8988T (cell line): ENCODE measurements at places on chromosomes 7 and 10.

DNA sequence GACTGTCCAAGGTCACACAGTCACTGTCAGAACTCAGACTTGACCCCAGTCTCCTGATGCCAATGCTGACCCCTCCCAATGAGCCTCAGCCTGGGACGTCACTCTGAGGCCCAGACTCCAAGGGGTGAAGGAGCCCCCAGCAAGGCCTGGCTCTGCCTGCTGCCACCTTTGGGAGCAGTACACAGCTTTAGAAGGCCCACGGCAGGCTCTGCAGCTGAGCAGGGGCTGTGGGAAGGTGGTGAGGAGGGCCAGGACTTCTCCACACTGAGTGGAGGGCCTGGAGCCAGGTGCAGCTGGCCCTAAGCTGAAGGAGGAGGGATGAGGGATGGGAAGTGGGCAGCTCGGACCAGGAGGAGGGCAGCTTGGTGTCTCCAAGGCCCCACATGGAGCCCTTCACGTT, 23.9 kb upstream of the ZMIZ1 start:
- DNase-seq: no peak

GRCh38 chr10:52951824-52952223, 179.2 kb upstream of the MBL2 start:
- no peak for DNase-seq

DNA sequence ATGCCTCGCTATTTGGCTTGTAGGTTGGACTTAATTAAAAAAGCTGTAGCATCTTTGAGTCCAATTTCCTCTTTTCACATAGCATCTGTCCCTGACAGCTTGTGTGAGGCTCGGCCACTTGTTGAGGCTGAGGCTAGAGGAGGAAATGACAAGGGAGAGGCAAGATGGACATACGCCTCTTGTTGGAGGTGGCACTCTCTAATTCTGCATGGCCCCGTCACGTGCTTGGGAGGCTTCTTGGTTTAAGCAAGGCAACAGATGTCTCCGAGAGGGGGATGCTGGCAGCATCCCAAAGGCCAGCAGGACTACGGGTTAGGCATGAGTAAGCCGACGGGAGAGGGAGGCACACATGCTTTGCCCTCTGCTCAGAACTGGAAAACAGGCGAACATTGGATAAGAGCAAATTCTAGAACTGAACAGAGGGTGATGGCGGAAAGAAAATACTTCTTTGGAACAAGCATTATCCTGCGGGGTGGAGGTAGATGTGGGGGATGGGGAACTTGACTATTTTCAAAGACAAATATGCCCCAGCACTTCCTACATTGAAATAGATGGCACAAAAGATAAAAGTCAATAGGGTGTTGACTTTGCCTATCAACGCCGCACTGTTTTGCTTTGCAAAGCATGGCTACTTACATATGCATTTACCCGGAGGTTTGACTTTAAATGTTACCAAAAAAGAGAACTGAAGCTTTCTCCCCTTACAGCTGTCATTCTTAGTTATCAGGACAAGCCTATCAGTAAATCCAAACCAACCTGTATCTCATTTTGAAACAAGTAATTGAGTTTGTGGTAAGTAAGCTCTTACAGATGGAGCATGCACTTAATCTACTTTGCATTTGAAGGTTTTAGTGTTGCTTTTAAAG, 94.8 kb downstream of the CHN2 start:
- DNase-seq: no peak

DNA sequence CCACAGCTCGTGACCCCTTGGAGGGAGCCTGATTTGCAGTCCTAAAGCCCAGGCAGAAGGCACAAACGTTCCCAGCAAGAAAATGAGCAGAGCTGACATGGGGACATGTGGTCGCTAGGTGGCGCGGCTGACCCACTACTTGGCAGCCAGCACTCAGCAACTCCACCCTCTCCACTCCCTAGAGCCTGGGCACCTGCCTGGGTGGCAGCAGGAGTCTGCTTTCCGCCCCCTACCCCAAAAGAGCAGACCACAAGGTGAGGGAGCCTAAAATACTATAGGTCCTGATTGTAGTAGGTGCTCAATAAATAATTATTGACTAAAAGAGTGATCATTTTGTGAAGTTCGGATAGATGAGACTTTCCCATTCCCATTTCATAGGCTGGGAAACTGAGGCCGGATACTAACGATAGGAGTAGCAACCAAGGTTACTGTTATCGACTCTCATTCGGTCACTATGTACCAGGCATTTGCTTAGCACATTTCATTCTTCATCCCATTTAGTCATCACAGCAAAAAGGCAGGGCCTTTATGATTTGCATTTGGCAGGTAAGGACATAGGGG, 57.4 kb downstream of the NEUROG3 start:
- peak; percentile 58 for DNase-seq

- no peak for DNase-seq
Observed at GRCh38 chr10:122875843-122876466, 3.4 kb downstream of the FAM24B start.

GRCh38 chr10:80279146-80279545, 10.3 kb downstream of the MAT1A start:
- DNase-seq: no peak

DNA sequence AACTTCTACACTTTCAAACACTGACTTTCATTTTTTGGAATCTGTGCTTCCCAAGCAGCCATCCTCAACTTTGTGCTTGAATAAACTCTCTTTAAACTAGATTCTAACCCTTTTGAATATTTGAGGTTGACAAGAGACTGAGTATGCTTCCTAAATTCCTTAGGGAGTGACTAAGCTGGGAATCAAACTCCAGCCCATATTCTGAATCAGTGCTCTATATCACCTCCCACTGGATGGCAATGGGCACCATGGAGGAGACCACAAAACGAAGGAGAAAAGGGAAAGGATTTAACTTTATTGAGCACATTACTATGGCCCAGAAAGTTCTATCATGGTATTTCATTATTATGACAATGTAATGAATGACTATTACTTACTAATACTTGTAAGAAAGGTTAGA, 17.2 kb upstream of the SLC26A4 start:
- DNase-seq: no peak

- DNase-seq: peak; percentile 81
Observed at GRCh38 chr10:102629661-102630614, 14.3 kb upstream of the TRIM8 start.

DNA sequence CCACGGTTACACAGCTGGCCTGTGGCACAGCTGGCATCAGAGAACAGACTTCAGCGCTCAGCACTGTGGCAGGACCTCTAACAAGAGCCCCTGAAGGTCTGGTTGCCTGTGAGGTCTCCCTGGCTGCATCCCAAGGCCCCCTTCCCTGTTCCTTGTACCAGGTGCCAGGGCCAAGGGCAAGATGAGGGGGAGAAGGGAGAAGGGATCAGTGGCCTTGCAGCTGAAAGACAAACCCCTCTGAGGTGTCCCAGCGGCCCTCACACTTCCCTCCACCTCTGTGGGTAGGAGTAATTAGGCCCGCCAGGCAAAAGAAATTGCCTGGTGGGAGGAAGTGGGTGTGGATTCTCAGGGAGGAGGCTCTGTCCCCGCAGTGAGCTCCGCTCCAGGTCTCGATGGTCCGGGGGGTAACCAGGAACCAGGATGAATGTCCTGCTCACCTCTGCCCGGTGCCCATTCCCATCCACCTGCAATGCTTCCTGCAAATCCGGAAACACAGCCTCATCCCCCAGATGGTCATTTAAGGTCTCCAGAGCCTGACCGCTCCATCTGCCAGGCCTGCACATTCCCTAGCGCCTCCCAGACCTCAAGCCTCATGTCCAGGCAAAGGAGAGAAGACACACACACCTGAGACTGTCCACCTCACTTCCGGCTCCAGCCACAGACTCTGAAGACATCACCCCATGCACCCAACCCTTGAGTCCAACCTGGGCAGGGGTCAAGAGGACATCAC, 22.7 kb downstream of the GRID2IP start:
- no peak for DNase-seq

DNA sequence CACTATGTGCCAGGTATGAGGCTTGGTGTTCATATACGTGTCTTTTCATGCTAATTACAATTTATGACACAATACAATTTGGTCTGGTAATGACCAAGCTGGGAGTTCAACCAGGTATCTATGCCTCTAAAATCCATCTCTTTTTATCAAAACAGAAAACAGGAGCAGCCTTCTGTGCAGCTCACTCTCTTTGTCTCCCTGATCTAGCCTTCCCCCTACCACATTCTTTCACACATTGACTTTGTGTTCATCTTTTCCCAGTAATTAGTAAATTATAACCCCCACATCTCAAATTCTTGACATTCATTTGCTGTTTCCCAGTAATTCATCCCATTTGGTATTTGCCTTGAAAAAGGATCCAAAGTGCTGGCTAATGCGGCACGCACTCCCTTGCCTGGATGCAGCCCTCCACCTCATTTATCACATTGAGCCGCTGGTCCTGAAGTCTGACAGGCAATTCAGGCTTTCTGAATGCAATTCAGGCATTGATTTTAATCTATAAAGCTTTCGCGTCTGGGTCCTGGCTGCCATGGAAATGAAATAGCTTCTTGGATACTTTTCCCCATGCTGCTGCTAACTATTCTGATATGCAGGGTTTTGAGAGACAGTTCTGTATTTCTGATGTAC, 112.5 kb upstream of the ANKRD1 start:
- no peak for DNase-seq

DNA sequence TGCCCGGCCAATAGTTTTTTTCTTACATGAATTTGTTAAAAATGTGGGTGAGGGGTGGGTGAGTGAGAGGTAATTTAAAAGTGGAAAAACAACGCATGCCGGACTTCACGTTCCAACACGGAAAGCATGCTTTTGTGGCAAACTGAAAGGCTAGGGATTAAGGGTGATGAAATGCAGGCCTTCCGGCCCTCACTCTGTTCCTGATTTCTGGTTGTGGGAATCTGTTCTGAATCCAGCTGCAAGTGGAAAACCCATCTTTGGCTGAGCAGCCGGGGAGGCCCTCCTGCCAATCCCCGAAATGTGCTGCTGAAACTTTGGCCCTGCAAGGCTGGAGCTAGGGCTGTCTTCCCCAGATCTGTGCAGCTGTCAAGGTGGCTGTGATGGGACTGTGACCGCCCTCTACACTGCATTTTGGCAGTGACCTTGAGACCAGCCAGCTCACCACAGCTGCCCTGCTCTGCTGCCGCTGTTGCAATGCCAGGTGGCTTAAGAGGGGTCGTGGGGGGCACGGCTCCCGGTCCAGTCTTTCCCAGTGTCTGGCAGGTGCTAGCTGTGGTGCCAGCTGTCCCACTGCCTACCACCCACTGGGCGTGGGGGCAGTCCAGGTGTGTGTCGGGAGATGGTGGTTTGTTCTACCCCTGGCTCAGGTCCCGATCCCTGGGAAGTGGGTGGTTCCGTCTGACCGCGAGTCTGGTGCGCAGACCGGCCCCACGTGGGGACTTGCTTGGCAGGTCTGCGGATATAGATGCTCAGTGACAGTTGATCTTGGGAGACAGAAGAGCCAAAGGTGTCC, 39.0 kb downstream of the TET1 start:
- DNase-seq: no peak

GRCh38 chr7:18128846-18129245, 101.2 kb upstream of the PRPS1L1 start:
- DNase-seq: no peak

- DNase-seq: no peak
Observed at GRCh38 chr10:52652431-52653262, 119.9 kb downstream of the MBL2 start.

DNA sequence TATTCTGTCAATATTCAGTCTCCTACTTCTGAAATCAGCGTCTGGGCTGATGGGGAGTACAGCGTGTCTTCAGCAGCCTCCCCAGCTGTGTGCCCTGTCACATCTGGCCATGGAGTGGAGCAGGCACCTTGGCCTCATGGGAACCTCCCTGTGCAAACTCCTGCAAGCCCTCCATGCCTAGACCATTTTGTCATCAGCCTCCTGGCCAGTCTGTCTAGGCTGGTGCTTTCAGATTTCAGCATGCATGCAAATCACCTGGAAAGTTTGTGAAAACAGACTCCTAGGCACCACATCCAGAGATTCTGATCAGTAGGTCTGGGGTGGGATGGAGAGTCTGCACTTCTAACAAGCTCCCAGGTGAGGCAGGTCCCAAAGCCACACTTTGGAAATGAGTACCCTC, 26.2 kb upstream of the CCSER2 start:
- no peak for DNase-seq

GRCh38 chr10:16968416-16969041, 151.3 kb upstream of the RSU1 start:
- peak; percentile 25 for DNase-seq

- no peak for DNase-seq
Observed at GRCh38 chr10:13629116-13629515, 42.4 kb downstream of the PRPF18 start.

DNA sequence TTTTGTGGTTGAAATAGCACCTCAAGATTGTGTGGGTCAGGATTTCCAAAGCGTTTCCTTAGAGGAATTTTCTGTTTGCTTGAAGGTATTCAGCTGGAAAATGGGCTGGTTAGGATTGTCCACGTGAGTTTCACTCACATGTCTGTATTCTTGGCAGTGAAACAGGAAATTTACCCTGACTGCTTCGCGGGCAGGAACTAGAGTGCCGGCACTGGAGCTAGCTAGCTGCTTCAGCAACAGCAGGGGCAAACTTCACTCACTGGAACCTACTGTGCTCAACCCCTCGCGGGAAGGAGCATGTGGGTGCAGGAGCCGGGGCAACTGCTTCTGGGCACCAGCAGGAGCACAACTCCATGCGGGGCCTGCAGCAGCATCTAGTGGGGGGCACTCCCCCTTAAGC, 38.0 kb upstream of the RTKN2 start:
- DNase-seq: no peak

GRCh38 chr10:101189461-101190401, 39.5 kb downstream of the LBX1 start:
- DNase-seq: no peak

GRCh38 chr10:16777473-16778370, 39.5 kb downstream of the RSU1 start:
- DNase-seq: peak; percentile 12

- DNase-seq: no peak
Observed at GRCh38 chr7:299169-299568, 9.2 kb downstream of the FOXL3 start.

DNA sequence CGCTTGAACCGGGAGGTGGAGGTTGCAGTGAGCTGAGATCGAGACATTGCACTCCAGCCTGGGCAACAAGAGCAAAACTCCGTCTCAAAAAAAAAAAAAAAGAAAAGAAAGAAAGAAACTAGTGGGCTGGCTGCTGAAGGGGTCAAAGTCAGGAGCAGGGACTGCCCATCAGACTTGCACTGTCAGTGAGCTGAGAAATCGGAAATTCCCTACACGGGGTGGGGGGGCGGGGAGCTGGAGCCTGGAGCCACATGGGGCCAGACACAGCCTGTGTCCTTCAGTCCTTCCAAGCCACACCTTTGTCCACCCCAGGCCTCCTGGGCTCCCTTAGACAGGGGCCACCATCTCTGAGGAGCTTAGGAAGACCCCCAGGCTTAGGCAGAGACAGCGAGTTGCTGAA, 34.5 kb downstream of the SRRM3 start:
- no peak for DNase-seq

- DNase-seq: no peak
Observed at GRCh38 chr7:157395206-157395605, 58.4 kb downstream of the DNAJB6 start.

- DNase-seq: peak; percentile 68
Observed at GRCh38 chr10:47354165-47354564, 6.0 kb downstream of the RBP3 start.

- DNase-seq: no peak
Observed at GRCh38 chr7:151298765-151299164, 42.8 kb upstream of the NUB1 start.
